ENCODE measurements at places on chromosomes 11 and 22.

DNA sequence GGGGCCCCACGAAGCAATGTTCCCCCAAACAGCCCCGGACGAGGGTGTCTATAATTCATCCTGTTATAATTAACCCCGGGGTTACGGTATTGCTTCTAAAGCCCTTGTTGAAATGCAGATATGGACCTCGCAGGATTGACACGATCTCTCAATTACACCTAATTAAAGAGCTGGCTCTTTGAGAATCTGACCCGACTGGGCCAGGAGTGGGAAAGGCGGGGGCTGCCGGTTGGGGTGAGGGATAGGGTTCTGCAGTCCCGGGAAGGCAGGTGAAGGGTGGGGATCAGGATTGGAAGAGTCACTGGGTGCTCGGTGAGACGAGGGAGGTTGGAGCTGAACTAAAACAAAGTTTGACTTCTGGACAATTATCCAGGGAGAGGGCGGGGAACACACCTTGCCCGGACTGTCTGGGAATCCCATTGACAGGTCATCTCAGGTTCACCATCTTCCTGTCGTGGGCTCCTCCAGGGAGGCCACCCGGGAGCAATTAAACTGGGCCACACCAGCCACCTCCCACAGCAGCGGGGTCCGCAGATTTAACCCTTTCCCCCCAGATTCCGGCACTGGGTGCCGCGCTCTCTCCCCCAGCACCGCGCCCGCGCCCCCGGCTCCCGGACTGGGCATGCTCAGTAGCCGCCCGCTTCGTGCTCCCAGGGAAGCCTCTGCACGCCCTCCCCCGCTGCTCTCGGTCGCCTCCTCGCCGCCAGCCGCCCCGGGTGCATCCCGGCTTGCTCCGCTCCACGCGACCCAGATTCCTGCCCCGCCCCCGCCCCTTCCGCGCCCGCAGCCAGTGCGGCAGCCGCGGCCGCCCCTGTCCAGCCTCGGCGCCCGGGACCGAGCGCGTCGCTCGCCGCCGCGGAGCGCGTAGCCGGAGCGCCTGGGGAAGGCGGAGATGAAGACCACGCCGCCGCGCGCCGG is at the start of gene ELMOD1:
Gene ELMOD1 (plus strand): TSS at position 688 of the 918 bp plus-strand sequence. CDS start 27,043 bp downstream, outside the sequence.
- H3K27me3 ChIP-seq: peaks cover 35% of the 10 kb centered on the region
- peak; percentile 46 for DNase-seq
- H3K36me3 ChIP-seq: no peaks in the 10 kb centered on the region
- H3K4me1 ChIP-seq: peaks cover 12% of the 10 kb centered on the region

DNA sequence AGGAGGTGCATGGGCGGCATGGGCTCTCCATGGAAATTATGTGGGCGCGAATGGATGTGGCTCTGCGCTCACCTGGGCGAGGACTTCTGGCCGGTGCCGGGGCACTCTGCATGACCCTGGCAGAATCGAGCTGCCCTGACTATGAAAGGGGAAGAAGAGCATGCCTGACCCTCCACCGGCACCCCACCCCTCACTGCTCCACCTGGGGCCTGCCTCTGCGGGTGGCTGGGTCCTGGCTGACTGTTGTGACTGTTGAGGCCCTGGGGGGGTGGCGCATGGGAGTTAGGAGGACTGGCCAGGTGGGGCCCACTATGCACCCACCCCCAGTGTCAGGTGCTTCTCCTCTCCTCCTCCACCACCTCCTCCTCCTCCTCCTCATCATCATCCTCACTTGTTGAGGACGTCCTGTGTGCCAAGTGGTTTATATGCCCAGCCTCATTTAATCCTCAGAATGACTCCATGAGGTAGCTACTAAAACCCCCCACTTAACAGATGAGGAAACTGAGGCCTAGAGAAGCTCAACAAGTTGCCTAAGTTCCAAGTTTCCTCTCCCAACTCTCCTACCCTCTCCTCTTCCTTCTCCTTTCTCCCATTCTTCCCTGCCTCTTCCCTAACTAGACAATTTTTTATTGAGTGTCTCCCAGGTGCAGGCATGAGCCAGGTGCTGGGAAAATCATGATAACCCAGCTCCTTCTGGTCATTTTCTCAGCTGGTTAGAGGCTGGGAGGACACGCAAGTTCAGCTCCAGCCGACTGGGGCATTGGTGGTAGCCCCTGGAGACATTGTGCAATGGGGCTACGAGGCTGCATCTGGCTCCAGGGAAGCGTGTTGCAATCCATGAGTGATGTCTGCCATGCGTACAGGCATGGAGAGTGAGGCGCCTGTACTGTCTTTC is 2.3 kb downstream of the MYEOV start:
- no peaks in the 10 kb centered on the region for H3K36me3 ChIP-seq
- H3K27me3 ChIP-seq: no peaks in the 10 kb centered on the region
- peak overlapping the region; percentile 98 for H3K27ac ChIP-seq

DNA sequence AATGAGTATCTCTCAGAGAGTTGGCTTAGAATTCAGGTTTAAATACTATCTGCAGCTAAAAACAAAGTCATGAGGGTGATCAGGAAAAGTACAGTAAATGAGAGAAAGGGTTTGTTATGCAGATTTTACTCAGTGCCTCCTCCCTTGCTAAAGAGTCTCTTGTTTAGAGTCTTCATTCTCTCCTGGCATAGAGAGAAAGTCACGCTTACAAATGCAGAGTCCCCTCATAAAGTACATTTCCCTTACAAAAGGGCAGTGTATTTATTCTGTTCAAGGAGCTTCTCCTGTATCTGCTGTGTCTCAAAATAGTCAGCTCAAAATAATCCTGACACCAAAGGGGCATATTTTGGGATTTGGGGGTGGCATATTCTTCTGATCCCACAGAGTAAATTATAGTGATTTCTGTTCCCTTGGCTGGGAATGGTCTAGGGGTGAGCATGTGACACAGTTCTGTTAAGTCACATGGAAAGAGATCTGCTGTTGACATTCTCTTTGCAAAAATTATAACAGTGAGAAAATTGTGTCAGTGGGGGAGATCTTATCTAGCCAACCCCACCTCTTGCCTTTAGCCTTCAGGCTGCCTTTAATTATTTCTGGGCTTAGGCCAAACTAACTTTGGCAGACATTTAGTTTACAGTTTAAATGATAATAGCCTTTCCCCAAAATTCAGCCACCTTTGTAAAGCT is 102.9 kb downstream of the MTNR1B start:
- H3K4me3 ChIP-seq: no peak overlapping the region
- no peak for DNase-seq
- no peaks in the 10 kb centered on the region for H3K36me3 ChIP-seq
- H3K4me1 ChIP-seq: no peaks in the 10 kb centered on the region

- no peak overlapping the region for H3K4me3 ChIP-seq
- H3K27ac ChIP-seq: no peak overlapping the region
- peak; percentile 37 for DNase-seq
- H3K4me1 ChIP-seq: peaks cover 7% of the 10 kb centered on the region
- H3K36me3 ChIP-seq: peaks cover 5% of the 10 kb centered on the region
Measured at GRCh38 chr11:19890308-19890707, 177.7 kb downstream of the NAV2 start.

DNA sequence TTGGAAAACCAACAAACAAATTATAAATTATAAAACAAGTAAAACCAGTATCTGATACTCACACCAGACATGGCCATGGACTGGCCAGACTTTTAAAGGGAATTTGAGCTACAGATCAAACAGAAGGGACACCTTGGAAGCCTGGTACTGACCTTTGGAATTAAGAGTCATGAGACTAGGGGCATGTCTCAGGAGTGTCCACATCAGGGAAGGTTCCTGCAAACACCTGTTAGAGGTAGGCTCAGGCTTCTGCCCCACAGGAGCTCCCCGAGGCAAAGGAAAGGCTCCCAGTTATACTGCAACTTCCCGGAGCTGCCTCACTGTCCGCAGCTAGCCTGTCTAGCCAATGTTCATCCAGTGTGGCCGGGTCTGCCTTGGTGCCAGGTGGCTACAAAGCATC is 290.1 kb downstream of the BUD13 start:
- peaks cover 3% of the 10 kb centered on the region for H3K27me3 ChIP-seq
- H3K4me3 ChIP-seq: no peak overlapping the region

DNA sequence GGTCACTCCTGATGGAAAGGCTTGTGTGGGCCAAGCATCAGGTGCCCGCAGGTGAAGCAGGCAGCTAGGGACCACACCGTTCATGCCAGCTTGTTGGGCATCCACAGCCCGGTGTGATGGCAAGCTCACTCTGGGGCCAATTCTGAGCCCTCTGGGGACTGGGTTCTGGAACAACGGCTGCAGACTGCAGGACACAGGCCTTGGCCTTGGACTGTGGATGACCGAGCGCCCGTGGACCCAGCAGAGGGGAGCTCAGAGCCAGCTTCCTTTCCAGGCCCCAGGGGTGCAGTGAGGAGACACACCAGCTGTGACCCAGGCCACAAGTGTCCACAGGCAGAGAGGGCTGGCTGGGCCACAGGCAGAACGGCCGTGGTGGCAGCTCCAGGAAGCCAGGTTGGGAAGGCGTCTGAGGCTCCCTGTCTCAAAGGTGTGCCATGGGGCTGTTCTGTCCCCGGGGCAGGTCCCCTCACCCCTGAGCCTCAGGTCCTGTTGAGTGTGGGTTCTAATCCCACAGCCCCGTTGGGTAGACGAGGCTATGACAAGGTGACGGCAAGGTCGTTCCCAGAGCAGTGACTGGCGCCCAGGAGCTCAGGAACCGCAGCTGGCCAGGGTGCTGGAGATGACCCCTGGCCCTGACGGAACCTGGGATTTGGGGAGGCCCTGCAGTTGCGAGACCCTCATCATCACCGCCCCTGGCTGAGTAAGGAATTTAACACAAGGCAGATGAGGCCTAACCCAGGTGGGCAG is 1079.4 kb downstream of the BRD1 start:
- H3K4me3 ChIP-seq: no peak overlapping the region
- no peaks in the 10 kb centered on the region for H3K36me3 ChIP-seq
- H3K27ac ChIP-seq: no peak overlapping the region
- H3K27me3 ChIP-seq: no peaks in the 10 kb centered on the region
- no peak for DNase-seq

DNA sequence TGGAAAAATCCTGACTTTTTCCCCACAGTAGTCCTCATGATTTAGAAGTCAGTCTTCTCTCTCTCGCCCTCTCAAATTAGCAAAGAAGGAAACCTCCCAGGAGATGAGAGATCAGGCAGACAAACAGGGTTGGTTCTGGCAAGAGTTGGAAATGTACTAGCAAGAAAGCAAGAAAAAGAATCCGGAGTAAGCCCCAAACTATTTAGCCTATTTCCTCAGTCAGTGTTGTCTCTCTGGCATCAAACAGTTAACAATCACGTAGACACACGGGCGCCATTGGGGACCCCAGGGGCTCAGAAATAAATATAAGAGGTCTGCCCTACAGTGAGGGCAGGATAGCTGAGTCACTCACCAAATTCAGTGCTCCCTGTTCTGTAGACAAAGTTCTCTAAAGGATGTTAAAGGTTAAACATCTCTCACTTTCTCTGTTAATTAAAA is 4.7 kb downstream of the C11orf52 start:
- H3K36me3 ChIP-seq: no peaks in the 10 kb centered on the region
- DNase-seq: peak; percentile 48

- no peak overlapping the region for H3K4me3 ChIP-seq
- H3K4me1 ChIP-seq: peaks cover 15% of the 10 kb centered on the region
- H3K36me3 ChIP-seq: no peaks in the 10 kb centered on the region
- H3K27me3 ChIP-seq: no peaks in the 10 kb centered on the region
- H3K27ac ChIP-seq: peak overlapping the region; percentile 65
Measured at GRCh38 chr22:31637891-31638618, 24.0 kb downstream of the PISD start.

GRCh38 chr11:8382436-8383053 is 118.9 kb upstream of the LMO1 start:
- H3K4me3 ChIP-seq: no peak overlapping the region
- no peak for DNase-seq
- H3K36me3 ChIP-seq: no peaks in the 10 kb centered on the region
- H3K27ac ChIP-seq: no peak overlapping the region

GRCh38 chr11:20156280-20156875 is 3.9 kb downstream of the DBX1 start:
- no peak overlapping the region for H3K27ac ChIP-seq
- no peak overlapping the region for H3K4me3 ChIP-seq
- DNase-seq: no peak
- H3K36me3 ChIP-seq: no peaks in the 10 kb centered on the region

- H3K36me3 ChIP-seq: no peaks in the 10 kb centered on the region
- H3K4me1 ChIP-seq: peaks cover 14% of the 10 kb centered on the region
- no peak overlapping the region for H3K27ac ChIP-seq
- no peaks in the 10 kb centered on the region for H3K27me3 ChIP-seq
Measured at GRCh38 chr22:40654522-40655167, 18.1 kb upstream of the MRTFA start.

DNA sequence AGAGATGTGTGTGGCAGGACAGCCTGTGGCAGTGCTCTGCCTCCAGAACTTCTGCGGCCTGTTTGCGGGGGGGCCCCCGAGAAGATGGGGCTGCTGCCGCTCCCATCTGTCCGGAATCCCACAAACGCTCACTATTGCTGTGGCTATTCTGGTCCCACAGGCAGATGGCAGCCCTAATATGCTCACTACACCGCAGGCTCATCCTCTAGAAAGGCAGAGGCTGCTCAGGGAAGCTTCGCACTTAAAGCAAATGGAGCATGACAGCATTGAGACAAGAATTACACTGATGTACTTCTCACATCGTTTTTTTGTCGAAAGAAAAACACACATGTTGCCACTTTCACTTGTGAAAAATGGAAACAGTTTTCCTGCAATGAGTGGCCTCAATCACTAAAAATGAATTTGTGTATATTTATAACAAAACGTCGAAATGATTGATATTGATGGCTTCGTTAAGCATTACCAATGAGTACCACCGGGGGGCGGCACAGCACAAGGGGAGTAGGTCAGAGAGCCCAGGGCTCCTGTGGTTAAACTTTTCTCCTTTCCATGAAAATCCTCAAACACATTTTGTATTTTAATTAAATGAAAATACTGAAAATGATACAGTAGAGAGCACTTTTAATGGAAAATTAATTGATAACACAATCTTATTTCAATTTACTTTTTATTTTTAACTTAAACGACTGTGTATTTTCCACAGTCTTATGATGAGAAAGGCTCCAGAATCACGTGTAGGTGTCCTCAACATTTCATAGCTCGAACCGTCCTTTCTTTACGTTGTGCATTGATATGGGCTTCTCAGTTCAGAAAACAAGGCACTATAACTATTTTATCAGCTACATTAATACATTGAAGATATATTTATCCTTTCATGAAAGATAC is 69.1 kb downstream of the CTTN start:
- no peaks in the 10 kb centered on the region for H3K27me3 ChIP-seq
- H3K4me3 ChIP-seq: no peak overlapping the region
- H3K4me1 ChIP-seq: no peaks in the 10 kb centered on the region
- peak; percentile 51 for DNase-seq
- H3K27ac ChIP-seq: no peak overlapping the region

DNA sequence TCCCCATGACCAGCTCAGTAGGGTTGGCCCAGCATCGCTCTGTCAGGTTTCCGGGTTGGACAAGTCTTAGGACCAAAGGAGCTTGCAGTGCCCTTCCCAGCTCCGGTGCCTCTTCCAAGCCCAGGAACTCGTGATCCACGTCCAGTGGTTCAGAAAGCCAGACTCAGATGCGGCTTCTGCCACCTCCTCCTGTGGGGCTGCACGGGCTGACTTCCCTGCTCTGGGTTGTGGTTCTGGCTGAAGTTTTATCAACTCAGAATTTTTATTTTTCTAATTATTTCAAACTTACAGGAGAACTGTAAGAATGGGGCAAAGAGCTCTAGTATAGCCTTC is 85.0 kb downstream of the BCR start:
- no peaks in the 10 kb centered on the region for H3K4me1 ChIP-seq
- H3K36me3 ChIP-seq: peaks cover 73% of the 10 kb centered on the region
- H3K27me3 ChIP-seq: no peaks in the 10 kb centered on the region
- no peak for DNase-seq

GRCh38 chr11:92347454-92347853 is 122.8 kb downstream of the FAT3 start:
- H3K4me1 ChIP-seq: no peaks in the 10 kb centered on the region
- no peaks in the 10 kb centered on the region for H3K36me3 ChIP-seq
- H3K27me3 ChIP-seq: no peaks in the 10 kb centered on the region

Measured in endothelial cell of umbilical vein (primary cell).